GM04504 (cell line): ENCODE measurements at places on chromosomes 3 and 15.

DNA sequence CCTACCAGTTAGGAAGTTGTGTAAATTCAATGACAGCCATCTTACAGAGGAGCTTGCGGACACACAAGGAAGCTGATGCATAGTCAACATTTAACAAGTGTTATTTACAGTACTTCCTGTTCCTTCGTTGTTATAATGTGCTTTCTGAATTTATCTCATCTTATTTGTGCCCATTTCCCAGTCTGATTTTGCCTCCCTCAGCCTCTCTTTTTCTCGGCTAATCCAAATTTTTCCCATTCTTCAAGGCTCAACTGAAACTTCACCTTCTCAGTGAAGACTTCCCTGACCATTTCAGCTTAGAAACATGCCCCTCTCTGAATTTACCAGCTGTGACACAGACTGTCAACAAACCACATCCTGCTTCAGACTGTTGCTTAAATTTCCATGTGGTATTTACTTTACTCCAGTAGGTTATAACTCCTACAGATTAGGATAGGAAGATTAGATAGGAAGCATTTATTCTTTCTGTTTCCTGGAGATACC is 55.7 kb upstream of the CP start:
- DNase-seq = peak; percentile 31

GRCh38 chr3:195147649-195148080 is 123.3 kb downstream of the XXYLT1 start:
- DNase-seq = no peak

- peak; percentile 24 for DNase-seq
Observed at GRCh38 chr3:173411375-173411973, 13.9 kb downstream of the NLGN1 start.

GRCh38 chr3:141644931-141645330 is 93.2 kb upstream of the RNF7 start:
- DNase-seq = peak; percentile 44

GRCh38 chr3:130933801-130934345 is 40.0 kb downstream of the ATP2C1 start:
- DNase-seq = no peak

DNA sequence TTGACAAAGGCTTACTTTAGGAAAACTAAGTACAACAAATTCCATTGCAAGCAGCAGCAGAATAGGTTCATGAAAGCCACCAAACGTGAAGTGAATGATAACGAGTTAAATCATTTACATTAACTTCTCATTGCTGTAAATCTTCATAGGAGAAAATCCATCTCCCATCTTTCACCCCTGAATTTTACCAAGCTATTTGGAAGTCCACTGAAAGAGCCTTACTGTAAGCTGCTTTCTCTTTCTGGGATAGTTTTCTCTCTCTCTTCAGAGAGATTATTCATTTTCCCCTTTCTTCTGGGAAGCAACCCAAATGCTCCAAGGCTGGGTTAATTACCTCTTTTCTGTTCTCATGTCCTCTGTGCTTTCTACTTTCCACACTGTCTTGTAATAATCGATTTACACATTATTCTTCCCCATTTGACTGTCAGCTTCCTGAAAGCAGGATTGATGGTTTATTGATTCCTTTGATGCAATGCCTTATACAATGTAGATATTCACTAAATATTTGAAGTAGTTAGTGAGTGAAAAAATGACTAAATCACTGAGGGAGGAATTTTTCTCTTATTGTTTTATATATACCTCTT is 914.3 kb upstream of the ARPP21 start:
- no peak for DNase-seq

DNA sequence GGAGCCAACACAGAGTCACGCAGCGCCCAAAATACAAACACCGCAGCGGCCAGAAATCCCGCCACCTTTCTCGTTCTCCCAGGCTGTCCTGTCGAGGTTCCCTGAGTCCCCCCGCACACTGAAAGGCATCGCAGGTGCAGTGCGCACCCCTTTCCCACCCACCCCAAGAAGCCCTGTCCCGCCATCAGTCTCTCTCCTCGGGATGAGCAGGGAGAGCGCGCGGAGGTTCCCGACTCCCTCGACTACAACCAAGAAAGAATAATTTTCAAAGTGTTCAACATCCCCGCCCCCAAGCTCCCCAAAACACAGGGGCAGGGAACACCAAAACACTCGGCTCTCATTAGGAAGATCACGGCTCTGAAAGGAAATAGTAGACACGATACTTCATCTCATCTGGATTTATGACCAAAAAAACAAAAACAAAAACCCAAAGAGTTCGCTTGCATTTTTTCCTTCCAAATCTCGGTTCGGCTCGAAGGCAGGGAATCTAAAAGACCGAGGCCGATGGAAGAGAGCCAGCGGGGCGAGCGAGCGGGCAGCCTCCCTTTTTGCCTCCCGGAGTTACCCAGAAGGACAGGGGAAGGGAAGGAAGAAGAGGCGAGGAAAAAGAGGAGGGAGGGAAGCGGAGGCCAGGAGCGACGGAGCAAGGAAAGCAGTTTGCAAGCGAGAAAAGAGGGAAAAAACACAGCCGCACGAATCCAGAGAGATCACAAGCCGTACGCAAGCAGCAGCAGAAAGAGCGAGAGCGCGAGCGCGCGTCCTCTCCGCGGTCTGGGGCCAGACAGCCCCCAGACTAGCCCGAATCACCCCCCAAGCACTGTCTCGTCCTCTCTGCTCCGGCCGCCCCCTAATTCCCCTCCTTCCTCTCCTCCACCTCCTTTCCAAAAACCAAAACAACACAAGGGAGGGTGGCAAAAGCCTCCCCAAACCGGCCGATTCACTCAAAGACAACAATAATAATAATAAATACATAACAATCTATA is 808 bp downstream of the BCL6 start:
- DNase-seq = no peak

DNA sequence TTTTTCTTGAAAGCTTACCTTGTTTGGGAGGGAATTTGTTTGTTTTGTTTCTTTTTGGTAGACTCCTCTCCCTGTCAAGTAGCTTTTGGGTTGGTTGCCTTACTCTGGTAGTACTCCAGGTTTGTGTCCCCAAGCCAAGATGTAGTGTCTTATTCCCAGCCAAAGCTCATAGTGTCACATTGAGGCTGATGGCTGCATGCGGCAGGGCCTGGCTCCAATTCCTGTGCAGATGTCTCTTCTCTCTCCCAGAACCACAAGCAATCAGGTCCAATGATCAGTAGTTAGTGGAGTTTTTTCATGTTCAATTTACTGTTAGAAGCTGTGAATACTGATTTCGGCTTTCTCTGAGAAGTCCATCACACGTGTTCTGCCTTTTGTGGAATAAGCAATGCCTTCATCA is 221.1 kb upstream of the THBS1 start:
- DNase-seq = no peak

DNA sequence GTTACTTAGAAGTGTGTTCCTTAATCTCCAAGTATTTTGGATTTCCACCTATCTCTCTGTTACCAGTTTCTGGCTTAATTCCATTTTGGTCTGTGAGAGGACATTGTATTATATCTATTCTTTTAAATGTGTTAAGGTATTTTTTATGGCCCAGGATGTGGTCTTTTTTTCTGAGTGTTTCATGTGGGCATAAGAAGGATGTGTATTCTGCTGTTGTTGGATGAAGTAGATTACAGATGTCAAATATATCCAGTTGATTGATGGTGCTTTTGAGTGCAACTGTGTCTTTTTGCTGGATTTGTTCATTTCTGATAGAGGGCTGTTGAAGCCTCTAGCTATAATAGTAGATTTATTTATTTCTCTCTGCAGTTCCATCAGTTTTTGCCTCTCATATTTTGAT is 136.5 kb upstream of the AZI2 start:
- DNase-seq = no peak

- no peak for DNase-seq
Observed at GRCh38 chr3:21310161-21310560, 440.8 kb downstream of the ZNF385D start.

DNA sequence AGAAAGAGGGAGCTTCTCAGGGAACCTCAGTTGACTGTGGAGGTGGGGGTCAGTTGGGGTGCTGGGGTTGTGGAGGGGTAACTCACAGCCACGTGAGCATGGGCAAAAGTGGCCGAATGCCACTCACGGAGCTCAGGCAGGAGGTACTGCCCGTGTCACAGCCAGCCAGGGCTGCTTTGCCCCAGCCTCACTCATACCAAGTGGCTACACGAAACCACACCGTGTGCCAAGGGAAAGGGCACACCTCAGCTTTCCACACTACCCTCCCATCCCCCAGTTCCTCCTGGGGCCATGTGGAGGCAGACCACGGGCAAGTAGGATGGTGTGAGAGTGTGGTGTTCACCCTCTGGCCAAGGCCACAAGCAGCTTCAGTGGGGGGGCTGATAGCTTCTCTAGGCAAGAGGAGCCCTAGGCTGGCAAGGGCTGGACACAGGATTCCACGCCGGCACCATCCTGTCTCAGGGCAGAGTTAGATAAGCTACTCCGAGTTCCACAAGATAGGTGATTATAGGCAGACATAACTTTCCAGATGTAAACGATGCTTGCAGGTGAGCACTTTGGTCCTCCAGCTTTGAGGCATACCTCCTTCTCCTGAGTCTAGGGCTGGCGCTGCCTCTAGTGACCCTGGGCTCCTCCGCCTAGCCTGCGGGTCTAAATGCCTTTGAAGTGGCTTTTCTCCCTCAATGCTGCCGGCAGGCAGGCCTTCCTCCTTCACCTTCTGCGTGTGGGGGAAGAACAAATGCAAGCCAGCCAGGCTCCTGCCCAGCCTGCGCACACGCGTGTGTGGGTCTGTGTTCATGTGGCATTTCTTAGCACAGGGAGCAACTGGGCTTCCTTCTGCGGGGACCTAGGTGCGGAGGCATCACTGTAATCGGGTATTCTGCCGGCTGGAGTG is 25.0 kb downstream of the RGMA start:
- no peak for DNase-seq

DNA sequence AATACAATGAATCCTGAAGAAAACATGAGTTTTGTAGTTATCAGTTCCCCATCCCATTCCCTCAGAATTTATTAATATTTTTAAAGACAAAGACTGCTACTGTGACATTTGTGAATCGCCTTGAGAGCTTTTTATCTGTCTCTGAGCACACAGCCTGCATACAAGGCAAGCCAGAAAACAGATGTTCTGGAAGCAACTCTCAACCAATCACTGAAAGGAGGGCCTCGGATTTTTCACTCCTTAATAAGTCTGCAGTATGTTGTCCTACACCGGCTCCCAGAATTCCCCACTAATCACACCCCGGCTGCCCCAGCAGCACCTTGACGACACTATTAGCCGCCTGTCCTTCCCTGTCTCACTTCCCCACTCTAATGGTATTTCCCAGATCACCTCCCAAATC is 138.5 kb downstream of the ZNF621 start:
- no peak for DNase-seq

GRCh38 chr15:34084086-34084485 is 17.6 kb downstream of the EMC7 start:
- peak; percentile 83 for DNase-seq

DNA sequence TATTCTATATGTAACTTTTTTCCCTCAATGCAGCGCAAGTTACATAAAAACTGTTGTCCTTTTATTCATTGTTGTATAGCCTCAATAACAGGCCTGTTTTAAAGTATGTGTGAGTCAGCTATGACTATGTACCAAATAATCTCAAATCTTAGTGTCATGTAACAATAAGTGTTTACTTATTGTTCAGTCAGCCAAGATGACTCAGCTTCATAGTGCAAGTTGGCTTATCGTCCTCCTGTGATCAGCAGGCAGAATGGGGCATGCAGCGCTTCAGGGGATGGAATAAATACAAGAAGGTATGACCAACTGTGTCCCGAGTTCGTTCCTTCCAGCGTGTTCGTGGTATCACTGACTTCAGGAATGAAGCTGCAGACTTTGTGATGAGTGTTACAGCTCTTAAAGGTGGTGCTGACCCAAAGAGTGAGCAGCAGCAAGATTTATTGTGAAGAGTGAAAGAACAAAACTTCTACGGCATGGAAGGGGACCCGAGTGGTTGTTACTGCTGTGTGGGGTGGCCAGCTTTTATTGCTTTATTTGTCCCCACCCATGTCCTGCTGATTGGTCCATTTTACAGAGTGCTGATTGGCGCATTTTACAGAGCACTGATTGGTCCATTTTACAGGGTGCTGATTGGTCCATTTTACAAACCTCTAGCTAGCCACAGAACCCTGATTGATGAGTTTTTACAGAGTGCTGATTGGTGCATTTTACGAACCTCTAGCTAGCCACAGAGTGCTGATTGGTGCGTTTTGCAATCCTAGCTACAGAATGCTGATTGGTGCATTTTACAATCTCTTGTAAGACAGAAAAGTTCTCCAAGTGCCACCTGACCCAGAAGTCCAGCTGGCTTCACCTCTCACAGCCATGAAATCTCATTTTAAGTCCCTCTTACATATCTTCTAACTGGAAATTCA is 1016.0 kb downstream of the MCTP2 start:
- peak; percentile 76 for DNase-seq

DNA sequence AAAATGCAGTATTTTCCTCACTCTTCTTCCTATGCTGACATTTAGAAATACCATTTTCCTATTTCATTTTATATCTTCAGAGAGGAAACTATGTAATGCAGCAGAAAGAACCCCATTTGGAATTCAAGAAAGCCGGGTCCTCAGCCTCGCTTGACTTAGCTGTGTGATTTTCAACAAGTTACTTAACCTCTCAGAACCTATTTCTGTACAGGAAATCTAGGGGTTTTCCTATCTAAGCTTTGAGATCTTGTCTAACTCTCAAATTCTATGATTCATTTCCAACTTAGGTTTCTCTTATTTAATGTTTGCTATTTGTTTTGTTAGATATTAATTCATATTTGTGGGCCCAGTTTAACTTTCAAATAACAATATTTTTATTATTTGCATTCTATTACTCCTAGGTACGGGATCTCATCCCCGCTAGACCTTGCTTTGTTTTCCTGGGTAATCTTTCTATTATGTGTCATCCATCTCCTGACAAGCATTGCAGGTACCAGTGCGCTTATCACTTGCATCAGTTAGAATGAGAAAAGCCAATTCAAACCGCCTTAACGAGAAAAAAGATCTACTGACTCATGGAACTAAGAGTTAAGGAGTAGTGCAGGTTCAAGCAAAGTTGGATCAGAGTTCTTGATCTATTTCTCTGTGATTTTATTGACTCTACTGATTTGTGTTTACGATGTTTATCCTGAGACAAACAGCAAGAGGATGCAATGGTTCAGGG is 70.6 kb upstream of the BHLHE40 start:
- no peak for DNase-seq

GRCh38 chr3:116056280-116056679 is 389.0 kb downstream of the LSAMP start:
- DNase-seq = no peak

GRCh38 chr15:52256366-52256765 is 39.2 kb downstream of the MYO5C start:
- DNase-seq = peak; percentile 55

DNA sequence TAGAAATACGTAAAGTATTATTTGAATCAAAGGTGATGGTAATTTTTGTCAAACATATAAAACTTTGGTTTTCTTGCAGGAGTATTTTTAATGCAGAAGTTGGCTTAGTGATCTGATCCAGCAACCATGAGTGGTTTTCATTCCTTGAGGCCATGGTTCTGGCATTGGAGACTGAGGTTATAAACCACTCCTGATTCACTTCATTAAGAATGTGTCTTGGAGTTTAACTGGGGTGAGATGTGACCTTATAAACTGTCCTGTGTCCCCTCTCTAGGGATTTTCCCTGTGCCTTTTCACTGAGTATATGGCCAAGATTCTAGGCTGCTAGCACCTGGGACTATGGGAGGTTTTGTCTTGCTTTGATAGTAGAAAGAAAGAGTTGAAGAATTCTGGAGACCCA is 94.3 kb downstream of the RYR3 start:
- no peak for DNase-seq

GRCh38 chr3:126057936-126058335 is 26.0 kb downstream of the SLC41A3 start:
- no peak for DNase-seq
